ENCODE measurements at places on chromosomes 11 and 22. TPM values are rescaled to one million over a fixed set of nuclear protein-coding genes. Genes with fewer than 3 reads are reported as not detected.

DNA sequence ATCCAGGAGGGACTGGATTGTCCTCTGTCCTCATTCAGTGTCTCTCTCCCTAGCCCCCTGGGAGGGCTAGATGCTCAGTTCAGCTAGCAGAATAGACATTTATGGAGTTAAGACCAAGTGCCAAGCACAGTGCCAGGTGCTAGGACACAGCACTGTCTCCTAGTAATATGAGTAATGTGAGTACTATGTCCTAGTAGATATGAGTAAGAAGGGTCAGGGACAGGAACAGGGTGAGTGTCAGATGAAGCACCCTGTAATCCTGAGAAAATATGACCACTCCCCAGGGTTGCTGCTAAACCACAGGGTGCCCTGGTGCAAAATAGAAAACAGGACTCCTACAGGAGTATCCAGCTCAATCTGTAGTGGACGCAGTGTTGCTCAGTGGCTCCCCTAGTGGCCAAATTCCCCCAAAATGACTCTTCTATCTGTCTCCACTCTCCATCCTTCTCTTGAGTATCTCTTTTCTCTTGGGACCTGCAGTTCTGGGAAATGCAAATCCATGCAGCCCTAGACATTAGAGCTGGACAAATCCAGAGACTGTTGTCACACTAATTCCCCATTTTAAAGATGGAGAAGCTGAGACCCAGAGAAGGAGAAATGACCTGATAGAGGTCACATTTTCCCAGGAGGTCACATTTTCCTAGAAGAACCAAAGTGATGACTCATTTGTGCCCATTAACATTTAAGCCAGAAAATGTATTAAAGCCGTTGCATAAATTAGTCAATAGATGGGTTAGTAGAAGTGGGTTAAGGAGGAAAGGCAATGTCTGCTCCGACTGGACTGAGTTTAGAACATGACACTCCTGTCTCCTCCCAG, 214.3 kb downstream of the NXPE2 start:
- no peak for DNase-seq
- H3K4me1 ChIP-seq = no peaks in the 10 kb centered on the region
- H3K27me3 ChIP-seq = no peaks in the 10 kb centered on the region
- no peak overlapping the region for H3K27ac ChIP-seq

- H3K27me3 ChIP-seq = peaks cover 20% of the 10 kb centered on the region
- peaks cover 28% of the 10 kb centered on the region for H3K4me1 ChIP-seq
- peak overlapping the region; percentile 61 for H3K4me3 ChIP-seq
Observed at GRCh38 chr11:130449996-130450769, 1.7 kb downstream of the ADAMTS15 start.

- no peaks in the 10 kb centered on the region for H3K36me3 ChIP-seq
- no peak overlapping the region for H3K27ac ChIP-seq
- H3K4me3 ChIP-seq = no peak overlapping the region
- H3K4me1 ChIP-seq = no peaks in the 10 kb centered on the region
- no peak for DNase-seq
- no peaks in the 10 kb centered on the region for H3K27me3 ChIP-seq
Observed at GRCh38 chr11:121538054-121538453, 85.3 kb upstream of the SORL1-AS1 start.

- no peaks in the 10 kb centered on the region for H3K36me3 ChIP-seq
- no peak overlapping the region for H3K4me3 ChIP-seq
- no peaks in the 10 kb centered on the region for H3K27me3 ChIP-seq
- no peaks in the 10 kb centered on the region for H3K4me1 ChIP-seq
- H3K27ac ChIP-seq = no peak overlapping the region
- no peak for DNase-seq
Observed at GRCh38 chr11:38019072-38019775, 1421.2 kb upstream of the RAG2 start.

DNA sequence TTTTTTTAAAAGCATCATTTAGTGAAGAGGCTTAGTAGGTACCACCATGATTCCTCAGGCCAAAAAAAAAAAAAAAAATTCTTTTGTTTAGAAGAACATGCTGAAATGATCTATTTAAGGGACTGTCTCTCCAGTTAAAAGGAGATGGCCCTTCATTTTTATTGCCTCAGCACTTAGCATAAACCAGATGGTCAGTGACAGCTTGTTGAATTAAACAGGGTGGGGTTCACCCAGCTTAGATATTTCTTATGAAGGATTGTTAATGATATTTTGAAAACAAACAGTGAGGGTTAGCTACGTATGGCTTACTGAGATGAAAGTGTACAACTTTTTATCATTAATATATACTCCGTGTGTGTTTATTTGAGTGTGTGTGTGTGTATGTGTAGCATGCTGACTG, 203.7 kb downstream of the FAM181B start:
- no peak overlapping the region for H3K4me3 ChIP-seq
- H3K27me3 ChIP-seq = no peaks in the 10 kb centered on the region
- H3K4me1 ChIP-seq = no peaks in the 10 kb centered on the region
- no peak for DNase-seq
- no peaks in the 10 kb centered on the region for H3K36me3 ChIP-seq

- peak overlapping the region; percentile 50 for H3K27ac ChIP-seq
- no peak for DNase-seq
- H3K36me3 ChIP-seq = no peaks in the 10 kb centered on the region
- peaks cover 24% of the 10 kb centered on the region for H3K4me1 ChIP-seq
- H3K27me3 ChIP-seq = no peaks in the 10 kb centered on the region
- H3K4me3 ChIP-seq = no peak overlapping the region
Observed at GRCh38 chr22:42397332-42398249, 34.6 kb downstream of the NFAM1 start.

- no peaks in the 10 kb centered on the region for H3K4me1 ChIP-seq
- no peak overlapping the region for H3K27ac ChIP-seq
- no peak overlapping the region for H3K4me3 ChIP-seq
- H3K27me3 ChIP-seq = no peaks in the 10 kb centered on the region
Observed at GRCh38 chr22:21444701-21445436, 22.3 kb upstream of the TMEM191C start.

DNA sequence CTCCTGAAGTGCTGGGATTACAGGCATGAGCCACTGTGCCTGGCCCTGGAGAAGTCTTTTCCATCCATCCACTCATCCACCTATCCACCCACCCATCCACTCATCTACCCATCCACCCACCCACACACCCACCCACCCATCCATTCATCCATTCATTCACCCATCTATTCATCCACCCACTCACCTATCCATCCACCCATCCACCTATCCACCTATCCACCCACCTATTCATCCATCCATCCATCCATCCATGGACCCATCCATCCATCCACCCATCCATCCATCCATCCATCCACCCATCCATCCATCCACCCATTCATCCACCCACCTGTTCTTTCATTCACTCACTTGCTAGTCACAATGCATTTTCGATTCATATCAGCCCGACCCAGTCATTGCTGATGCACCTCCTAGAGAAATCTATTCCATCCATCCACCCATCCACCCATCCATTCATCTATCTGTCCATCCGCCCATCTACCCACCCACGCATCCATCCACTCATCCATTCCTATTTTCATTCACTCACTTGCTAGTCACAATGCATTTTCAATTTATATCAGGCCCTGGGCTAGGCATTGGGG, 17.7 kb upstream of the SUN2 start:
- peaks cover 29% of the 10 kb centered on the region for H3K4me1 ChIP-seq
- no peaks in the 10 kb centered on the region for H3K36me3 ChIP-seq
- H3K4me3 ChIP-seq = no peak overlapping the region
- DNase-seq = no peak
- no peaks in the 10 kb centered on the region for H3K27me3 ChIP-seq

GRCh38 chr11:108916935-108917334, 252.1 kb downstream of the DDX10 start:
- H3K36me3 ChIP-seq = no peaks in the 10 kb centered on the region
- DNase-seq = no peak
- no peaks in the 10 kb centered on the region for H3K27me3 ChIP-seq
- no peaks in the 10 kb centered on the region for H3K4me1 ChIP-seq
- H3K4me3 ChIP-seq = no peak overlapping the region

Gene OR6A2
- not detected for total RNA-seq

Gene RAG1
- 0.23 TPM for total RNA-seq

Gene MUC2
- 0.16 TPM for total RNA-seq

Gene NLRP6
- total RNA-seq = 1.3 TPM

Gene P2RX3
- total RNA-seq = not detected

All from suprapubic skin (tissue), 4 donors.